Mammary epithelial cell (primary cell): ENCODE measurements at places on chromosomes 16 and 17. TPM values are rescaled to one million over a fixed set of nuclear protein-coding genes. Genes with fewer than 3 reads are reported as not detected.
A peak's percentile ranks its signal among the peaks of the same experiment; 100 is the strongest.

DNA sequence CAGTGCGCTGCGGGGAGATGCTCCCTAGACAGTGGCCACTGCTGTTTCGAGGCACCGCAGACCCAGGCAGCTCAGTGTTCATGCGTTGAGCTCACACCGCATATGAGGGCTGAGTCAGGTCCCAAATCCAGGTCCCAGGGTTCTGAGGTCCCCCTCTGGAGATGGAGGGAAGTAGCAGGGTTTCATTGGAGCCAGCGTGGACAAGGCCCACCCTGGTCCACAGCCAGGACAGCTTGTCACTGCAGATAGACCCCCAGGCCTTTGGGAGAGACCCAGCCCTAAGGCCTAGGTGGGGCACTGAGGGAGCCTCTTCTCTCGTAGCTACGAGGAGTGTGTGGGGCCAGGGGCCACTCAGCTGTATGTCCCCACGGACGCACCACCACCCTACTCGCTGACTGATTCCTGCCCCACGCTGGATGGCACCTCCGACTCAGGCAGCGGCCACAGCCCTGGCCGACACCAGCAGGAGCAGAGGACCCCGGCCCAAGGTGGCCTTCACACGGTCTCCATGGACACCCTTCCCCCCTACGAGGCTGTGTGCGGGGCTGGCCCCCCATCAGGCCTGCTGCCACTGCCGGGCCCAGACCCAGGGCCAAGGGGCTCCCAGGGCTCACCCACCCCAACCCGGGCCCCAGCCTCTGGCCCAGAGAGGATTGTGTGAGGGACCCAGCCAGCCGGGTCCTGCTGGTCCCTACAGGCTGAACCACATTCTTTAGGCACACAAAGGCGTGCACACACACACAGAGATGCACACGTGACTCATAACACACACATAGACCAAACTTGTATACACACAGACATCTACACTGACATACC lies 53.4 kb downstream of the BEAN1 start:
- DNase-seq: peak; percentile 21

GRCh38 chr17:76868176-76868668 lies at the start of gene MGAT5B:
Gene MGAT5B, plus strand, starts transcription at chr17:76868404. Its CDS starts 626 bp downstream, at chr17:76869030.
- peak; percentile 61 for DNase-seq

The SAMD14 gene
- total RNA-seq: 0.12 TPM in 1 of 2 replicates, not detected in the other

- DNase-seq: no peak
Observed at GRCh38 chr17:58001461-58002124, 5.5 kb downstream of the SRSF1 start.

GRCh38 chr17:866568-867103 lies 84.5 kb downstream of the MRM3 start:
- no peak for DNase-seq

DNA sequence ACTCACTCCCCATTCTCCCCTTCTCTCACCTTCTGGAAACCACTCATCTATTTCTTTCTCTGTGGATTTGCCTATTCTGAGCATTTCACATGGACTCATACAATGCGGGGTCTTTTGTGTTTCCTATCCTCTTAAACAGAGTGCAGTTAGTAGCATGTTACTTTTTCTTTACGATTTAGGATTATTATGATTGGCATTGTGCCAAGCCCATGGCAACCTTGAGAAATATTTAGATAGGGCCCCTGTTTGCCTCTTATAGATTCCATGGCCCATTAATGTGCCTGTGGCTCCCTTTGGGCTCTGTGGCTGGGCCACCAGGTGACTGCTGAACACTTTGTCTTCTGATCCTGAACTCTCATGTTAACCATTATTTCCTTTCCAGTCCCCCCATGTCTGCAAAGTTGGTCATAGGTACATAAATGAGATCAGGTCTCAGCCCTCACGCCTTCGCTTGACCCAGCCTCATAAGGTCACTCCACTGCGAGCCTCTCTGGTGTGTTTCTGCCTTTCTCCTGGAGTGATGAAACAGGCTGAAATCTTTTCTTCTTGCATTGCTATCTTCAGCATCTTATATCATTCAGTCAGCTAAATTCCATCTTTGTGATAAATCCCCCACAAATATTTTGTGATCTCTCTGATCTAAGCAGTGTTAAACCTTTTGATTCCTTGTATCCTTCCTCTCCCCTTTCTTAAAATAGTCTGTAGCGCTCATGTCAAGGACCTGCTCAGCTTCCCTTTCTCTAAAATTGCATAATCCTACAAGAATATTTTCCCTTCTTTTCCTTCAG lies 44.0 kb downstream of the MYH3 start:
- no peak for DNase-seq

DNA sequence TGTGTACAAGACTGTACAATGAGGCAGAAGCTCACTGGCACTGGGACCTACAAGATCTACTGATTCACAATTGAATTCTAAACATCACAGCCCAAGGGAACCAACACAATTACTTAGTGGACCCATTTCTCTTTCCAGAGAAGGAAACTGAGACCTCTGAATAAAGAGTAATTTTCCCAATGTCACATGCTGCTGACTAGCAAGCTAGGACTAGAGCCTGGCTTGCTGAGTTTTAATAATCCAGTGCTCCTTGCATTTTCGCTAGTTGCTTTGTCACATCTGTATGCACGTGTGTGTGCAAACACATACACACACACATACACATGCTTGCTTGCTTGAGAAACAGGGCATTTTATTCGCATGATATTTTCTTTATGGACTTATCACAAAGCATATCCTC lies 3.9 kb upstream of the LPO start:
- no peak for DNase-seq

The ZNF778 gene
- total RNA-seq: 10.2 TPM

The ALOX15 gene
- total RNA-seq: not detected in 2 replicates

The TBC1D3D gene
- total RNA-seq: 2.1 and 2.2 TPM in 2 replicates

GRCh38 chr17:65418622-65419021 lies 142.8 kb downstream of the AXIN2 start:
- no peak for DNase-seq

- DNase-seq: peak; percentile 48
Observed at GRCh38 chr17:31095236-31096105, 694 bp downstream of the NF1 start.

GRCh38 chr16:75235721-75236193 lies 15.7 kb downstream of the BCAR1 start:
- no peak for DNase-seq

The BRIP1 gene
- 4.5 and 13.2 TPM in 2 replicates for total RNA-seq

DNA sequence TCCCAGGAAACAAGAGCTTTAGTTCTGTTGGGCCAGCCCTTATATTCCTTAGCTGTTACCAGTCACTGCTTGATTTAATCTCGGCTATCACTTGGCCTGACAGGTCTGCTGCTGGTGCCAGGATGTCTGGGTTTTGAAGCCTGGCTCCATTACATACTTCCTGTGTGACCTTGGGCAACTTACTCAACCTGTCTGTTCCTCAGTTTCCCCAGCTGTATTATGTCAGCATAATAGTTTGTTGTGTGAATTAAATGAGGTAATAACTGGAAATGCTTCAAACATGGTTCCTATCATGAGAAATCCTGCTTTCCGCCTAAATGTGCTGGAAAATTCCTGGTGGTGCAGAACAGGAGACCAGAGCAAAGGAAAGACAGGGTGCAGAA lies 50.6 kb upstream of the STH start:
- no peak for DNase-seq

The HOXB13 gene
- total RNA-seq: not detected

The SRCIN1 gene
- 0.17 TPM for total RNA-seq

DNA sequence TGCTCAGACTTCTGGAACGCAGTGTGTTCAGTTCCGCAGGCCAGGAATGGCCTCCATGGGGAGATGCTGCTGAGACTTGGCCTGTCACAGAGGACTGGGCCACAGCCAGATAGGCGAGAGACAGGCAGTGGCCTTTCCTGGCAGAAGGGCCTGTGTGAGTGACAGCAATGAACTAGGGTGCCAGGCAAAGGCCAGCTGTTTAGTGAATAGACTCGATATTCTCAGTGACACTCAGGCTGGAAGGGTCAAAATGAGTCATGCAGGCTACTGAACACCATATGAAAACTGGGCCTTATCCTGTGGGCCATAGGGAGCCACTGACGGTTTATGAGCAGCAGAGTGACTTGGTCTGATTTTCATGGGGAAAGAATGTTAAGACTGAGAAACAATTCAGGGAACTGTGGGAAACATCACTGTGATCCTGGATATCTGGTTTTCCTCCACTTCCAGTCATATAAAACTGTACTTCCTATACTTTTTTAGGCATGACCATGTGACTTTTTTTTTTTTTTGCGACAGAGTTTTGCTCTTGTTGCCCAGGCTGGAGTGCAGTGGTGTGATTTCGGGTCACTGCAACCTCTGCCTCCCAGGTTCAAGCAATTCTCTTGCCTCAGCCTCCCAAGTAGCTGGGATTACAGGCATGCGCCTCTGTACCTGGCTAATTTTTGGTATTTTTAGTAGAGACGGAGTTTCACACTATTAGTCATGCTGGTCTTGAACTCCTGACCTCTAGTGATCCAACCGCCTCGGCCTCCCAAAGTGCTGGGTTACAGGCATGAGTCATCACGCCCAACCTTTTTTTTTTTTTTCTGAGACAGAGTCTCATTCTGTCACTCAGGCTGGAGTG lies 5.2 kb upstream of the NUBP1 start:
- peak; percentile 89 for DNase-seq

The KRTAP17-1 gene
- total RNA-seq: not detected

DNA sequence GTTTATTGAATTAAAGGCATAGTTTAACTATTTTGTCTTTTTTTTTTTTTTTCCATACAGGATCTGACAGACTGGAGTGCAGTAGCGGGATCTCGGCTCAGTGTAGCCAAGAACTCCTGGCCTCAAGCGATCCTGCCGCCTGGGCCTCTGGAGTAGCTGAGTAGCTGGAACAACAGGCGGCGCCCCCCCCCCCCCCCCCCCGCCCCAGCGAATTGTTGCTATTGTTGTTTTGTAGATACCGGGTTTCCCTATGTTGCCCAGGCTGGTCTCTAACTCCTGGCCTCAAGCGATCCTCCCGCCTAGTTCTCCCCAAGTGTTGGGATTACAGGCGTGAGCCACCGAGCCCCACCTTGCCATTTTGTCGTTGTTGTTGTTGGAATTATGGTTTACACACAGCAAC lies 1.3 kb upstream of the CENPV start:
- no peak for DNase-seq

DNA sequence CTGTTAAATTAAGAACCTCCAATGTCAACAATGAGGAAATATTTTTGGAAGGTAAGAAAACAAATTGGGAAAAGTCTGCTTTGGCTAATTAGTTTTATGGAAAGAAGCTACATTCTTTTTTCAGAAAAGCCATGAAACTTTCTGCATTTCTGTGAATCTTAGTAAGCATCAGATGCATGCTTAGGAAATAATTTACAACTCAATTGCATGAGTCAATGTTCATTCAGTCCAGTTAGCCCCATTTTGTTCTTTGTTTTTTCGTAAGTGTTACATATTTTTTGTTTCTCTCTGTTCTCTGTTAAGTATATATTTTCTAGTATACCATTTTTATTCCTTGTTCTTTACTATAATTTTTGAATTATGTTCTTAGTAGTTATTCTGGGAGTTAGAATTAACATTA lies 195.2 kb upstream of the KIF2B start:
- peak; percentile 55 for DNase-seq
